HEK293T (cell line): ENCODE measurements at places on chromosomes 6 and 20.

DNA sequence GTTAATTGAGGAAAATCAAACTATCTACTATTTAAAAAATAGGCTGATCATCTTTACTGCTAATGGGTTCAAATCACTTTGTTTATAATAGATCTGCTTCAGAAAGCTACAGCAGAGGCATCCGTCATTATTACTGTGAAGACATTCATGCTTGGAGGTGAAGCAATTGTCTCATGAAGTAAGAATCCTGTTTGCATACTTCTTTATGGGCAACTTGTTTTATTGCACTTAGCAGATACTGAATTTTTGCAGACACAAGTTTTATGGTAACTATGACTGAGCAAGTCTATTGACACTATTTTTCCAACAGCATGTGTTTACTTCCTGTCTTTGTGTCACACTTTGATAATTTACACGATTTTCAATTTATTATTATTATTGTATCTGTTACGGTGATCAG lies 573.9 kb downstream of the RFPL4B start:
- DNase-seq = no peak

DNA sequence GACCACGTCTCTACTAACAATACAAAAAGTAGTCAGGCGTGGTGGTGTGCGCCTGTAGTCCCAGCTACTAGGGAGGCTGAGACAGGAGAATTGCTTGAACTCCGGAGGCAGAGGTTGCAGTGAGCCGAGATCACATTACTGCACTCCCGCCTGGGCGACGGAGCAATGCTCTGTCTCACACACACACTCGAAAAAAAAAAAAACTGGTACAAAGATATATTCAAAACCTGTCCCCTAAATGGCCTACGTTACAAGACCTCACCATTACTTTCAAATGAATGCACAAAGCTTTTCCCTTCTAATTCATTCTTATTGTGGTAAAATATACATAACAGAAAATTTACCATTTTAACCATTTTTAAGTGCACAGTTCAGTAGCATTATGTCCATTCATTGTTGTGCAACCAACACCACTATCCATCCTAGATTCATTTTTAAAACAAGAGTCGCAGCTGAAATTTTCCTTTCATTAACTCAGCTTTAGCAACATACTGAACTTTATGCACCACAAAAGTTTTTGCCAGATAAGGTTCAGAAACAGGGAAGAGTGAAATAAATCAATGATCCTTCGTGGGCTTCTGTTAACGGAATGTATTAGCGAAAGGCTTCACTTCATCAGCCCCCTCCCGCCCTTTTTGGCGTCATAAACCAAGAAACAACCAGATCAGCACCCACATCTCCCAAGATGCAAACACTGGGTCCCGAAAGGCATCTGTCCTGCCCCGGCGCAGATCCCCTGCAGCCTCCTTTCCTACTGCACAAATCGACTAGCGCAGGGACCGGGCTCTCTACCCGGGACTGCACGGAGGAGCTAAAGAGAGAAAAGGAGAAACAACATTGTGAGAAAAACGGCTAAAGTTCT lies 825 bp upstream of the FAM135A start:
- no peak for DNase-seq

- no peak for DNase-seq
These were observed 5.3 kb upstream of the PM20D2 start for GRCh38 chr6:89140347-89141156.

- no peak for DNase-seq
These were observed 62.4 kb downstream of the PTCHD4 start for GRCh38 chr6:48048451-48049146.

- DNase-seq = no peak
These were observed 9.2 kb downstream of the FOXA2 start for GRCh38 chr20:22575087-22575721.

- no peak for DNase-seq
These were observed 27.2 kb downstream of the ARID1B start for GRCh38 chr6:156804402-156804801.

DNA sequence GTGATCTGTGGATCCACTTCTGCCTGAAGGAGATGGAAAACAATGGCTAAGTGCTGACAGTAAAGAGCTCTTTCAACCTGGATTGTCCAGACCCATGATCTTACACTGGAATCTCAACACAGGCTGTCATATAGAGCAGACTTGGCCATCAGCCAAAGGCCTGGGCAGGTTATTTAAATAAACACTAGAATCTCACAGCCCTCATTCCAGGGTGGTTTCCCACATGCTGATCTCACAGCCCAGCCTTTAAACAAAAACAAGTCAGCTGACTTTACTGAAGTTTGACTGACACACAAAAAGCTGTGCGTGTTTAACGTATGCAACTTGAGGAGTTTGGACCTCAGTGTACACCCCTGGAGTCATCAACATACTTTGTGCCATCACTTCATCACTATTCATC lies 28.4 kb downstream of the SYNDIG1 start:
- no peak for DNase-seq

GRCh38 chr6:39791311-39791710 lies 865 bp upstream of the DAAM2 start:
- DNase-seq = no peak

- no peak for DNase-seq
These were observed 33.3 kb downstream of the PDRG1 start for GRCh38 chr20:31918466-31919105.

DNA sequence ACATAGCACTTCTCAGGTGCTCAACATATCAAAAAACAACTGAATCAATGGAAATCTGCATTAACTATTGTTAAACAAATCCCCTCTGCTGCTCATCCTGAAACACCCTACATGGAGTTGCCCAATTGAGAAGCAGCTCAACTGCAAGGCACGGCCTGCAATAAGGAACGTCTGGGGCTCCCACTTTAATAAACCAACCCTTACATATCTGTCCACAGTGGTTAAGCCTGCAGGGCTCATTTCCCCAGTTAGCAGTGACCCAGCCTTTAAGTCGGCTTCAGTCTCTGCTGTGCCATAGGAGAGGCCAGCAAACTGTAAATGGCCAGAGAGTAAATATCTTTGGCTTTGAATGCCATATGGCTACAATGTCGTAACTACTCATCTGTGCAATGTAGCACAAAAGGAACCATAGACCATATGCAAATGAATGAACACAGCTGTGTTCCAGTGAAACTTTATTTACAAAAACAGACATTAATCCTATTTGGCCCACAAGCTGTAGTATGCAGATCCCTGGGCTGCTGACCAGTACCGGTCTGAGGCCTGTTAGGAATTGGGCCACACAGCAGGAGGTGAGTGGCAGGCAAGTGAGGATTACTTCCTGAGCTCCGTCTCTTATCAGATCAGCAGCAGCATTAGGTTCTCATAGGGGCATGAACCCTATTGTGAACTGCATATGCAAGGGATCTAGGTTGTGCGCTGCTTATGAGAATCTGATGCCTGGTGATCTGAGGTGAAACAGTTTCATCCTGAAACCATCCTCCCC lies 522.7 kb upstream of the CDH4 start:
- DNase-seq = no peak

GRCh38 chr6:24763578-24763977 lies 11.2 kb upstream of the GMNN start:
- DNase-seq = no peak

DNA sequence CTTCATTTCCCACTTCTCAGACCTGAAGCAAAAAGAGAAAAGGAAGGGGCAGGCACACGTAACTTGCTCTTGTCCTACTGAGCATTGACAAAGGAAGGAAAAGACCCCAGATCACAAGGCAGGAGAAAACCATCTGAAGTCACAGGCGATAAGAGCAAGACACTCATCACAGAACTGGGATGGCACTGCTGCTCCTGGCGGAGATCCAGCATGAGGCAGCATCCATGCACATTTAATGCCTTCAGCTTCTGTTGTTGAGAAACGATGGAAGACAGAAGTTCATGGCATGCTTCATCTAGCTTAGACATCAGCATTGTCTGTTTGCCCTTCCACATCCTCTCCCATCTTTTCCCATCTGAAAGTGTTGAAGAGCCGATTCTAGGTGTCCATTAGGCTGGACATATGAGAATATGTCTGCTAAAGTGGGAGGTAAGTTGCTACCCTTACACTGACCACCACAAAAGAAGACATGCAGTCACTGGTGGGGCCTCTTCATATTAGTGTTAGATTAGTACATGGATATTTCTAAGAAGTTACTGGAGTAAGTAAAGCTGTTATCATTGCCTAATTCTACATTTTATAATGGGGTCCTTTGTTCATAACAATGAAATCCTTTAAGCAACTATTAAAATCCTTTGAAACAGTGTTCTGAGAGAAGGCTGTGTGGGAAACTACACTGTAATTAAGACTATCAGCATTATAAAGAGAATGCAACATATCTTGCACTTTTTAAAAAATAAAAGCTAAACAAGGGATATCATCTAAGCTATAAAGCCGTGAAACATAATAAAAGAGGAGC lies 618.5 kb downstream of the C6orf118 start:
- DNase-seq = no peak

- no peak for DNase-seq
These were observed 8.2 kb upstream of the PPP1R3G start for GRCh38 chr6:5076931-5077330.

GRCh38 chr6:150028799-150029198 lies 3.5 kb upstream of the RAET1L start:
- no peak for DNase-seq

- DNase-seq = no peak
These were observed 20.6 kb downstream of the CNBD2 start for GRCh38 chr20:35988910-35989463.

GRCh38 chr6:38067263-38067980 lies 247.9 kb downstream of the ZFAND3 start:
- DNase-seq = no peak

DNA sequence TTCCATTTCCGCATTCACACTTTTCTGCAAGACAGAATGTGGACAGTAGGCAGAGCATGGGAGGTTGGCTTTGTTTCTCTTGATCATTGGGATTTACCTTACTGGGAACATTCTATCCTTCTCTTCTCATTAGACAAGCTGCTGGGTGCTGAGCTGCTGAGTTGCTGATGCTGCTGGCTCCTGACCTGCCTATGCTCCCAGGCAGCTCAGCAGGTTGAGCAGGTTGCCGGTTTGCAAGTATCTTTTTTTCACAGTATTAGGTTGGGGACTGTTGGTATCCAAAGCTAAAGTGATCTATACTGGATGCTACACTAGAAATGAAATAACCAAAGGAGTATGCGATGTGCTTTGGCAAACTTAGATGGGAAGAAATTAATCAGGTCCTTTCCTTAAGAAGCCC lies 23.7 kb upstream of the ADGRF4 start:
- no peak for DNase-seq

DNA sequence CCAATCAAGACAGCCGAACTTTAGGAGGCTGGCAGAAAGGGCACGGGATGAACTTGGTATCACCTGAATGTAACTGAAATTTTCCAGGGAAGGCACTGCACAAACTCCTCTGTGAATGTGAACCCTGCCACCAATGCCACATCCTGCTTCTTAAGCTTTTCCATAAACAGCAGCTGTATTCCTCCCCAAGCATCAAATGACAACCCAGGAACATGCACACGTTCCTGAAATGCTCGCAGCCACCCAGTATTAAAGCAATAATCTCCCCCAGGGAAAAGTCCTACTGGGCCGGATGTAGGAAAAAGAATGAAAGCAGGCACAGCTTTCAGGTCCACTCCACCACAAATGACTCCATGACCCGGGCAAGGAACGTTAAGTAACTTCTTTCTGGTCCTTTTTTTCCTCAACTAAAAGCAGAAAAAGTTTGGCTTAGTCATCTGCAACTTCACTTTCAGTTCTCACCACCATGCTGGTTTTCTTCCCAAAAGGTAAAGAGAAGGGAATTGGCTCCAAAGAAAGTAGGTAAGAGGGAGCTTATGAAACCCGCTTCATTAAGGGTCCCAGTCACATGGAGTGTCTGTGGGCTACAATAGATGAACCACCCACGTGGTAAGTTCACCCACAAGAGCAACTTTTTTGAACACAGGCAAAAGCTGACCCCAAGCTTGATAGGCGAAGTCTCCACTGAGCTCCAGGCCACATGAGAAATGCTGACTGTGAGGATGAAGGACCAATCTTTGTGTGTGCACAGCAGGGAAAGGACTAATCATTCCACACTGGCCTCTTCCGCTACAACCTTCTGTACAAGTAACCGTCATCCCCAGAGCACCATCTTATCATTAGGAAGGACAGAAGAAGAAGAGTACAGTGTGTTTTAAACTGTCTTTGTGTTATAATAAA lies 90.1 kb downstream of the HIVEP2 start:
- DNase-seq = no peak

GRCh38 chr6:136593748-136594490 lies 43.7 kb upstream of the MAP7 start:
- DNase-seq = no peak

DNA sequence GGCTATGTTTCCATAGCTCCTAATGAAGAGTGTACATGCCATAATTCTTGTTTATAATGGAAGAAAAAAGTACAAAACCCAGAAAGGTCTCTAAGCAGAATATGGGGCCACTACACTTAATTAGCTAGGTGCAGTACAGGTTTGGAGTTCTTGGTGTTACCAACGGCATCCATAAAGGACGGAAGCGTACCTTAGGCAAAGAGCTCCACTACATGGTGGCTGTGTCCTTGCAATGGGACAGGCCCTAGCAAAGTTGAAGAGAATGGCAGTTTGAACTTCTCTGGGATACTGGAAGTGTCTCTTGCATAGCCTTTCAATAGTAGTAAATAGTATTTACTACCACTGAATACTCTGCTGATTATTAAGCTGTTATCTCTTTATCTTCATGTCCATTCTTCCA lies 371.7 kb upstream of the MMS22L start:
- DNase-seq = no peak

- DNase-seq = no peak
These were observed 41.5 kb upstream of the ECI2 start for GRCh38 chr6:4176907-4177306.

DNA sequence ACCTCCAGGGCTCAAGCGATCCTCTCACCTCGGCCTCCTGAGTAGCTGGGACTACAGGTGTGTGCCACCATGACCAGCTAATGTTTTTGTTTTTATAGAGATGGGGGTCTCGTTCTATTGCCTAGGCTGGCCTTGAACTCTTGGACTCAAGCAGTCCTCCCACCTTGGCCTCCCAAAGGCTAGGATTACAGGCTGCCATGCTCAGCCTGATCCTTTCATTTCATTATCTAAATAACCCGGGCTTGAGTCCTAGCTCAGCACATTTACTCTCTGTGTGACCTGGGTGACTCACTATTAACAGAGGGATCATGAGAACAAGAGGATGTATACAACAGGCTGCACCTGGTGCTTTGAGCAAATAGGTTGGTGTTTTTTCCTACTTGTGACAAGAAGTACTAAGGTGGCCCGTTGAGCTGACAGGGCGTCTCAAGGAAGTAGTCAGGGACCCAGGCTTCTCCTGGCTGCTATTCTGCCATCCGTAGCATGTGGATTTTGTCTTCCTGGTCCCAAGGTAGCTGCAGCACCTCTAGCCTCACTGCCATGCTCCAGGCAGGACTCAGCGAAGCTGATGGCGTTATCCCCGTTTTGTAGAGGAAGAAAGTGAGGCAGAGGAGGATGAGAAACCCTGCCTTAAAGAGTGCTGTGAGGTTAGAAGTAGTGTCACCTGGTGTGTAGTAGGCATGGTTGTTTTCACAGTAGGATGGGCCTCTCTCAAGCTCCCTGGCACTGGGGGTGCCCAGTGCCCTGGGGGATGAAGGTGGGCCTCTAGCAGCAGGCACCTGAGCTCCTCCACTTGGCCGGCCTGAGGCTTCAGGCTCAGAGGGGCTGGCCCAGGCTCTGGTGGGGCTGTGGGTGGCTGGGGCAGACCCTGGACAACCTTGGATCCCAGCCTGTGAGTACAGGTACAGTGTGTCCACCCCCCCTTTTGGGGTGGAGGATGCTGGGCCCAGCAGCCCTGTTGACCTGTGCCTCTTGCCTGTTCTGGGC lies 62.4 kb downstream of the ADNP start:
- no peak for DNase-seq
